ENCODE measurements at places on chromosomes 1 and 21. TPM values are rescaled to one million over a fixed set of nuclear protein-coding genes. Genes with fewer than 3 reads are reported as not detected.

Gene SAMSN1
- not detected for total RNA-seq

Gene CHRM3
- not detected for total RNA-seq

Gene PRCC
- 43.3 TPM for total RNA-seq

DNA sequence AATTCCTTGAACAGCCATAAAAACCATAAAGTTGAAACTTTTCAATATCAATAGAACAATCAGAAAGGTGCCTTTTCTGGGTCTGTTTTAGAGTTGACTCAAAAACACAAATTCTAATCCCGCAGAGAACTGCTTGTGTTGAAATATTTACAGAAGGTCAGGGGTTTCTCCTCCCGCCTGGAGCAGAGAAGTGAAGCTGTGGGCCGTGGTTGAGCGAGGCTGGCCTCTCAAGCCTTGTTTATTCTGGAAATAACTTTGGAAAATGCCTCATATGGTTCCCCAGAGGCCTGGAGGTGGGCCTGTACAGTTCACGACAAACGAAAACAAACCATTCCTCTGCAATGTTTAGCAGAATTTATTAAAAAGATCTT lies 90.8 kb upstream of the ERRFI1 start:
- DNase-seq: no peak

DNA sequence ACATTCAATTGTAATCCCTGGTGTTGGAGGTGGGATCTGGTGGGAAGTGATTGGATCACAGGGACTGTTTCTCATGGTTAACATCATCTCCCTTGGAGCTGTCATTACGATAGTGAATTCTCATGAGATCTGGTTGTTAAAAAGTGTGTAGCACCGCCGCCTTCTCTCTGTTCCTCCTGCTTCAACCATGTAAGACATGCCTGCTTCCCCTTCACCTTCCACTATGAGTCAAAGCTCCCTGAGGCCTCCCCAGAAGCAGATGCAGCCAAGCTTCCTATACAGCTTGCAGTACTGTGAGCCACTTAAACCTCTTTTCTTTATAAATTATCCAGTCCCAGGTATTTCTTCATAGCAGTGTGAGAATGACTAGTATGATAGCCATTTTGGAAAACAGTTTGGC lies 30.1 kb upstream of the TRIM62 start:
- DNase-seq: no peak

DNA sequence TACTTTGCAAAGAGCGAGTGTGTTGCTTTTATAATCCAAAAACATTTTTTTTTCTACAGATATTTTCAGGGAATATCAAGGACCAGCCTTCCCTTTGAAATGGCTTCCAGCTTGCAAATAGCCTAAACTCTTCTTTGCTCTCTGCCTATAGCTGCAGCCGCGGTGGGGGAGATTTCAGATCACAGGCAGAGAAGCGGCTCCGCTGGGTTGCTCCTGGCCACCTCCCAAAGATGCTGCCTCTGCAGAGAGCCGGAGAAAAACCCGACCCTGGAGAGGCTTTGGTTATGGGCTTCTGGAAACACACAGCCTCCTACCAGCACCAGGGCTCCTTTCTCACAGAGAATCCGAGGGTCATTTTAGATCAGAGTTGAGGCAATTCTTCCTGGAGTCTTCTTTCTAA lies 18.6 kb upstream of the PAX7 start:
- no peak for DNase-seq

DNA sequence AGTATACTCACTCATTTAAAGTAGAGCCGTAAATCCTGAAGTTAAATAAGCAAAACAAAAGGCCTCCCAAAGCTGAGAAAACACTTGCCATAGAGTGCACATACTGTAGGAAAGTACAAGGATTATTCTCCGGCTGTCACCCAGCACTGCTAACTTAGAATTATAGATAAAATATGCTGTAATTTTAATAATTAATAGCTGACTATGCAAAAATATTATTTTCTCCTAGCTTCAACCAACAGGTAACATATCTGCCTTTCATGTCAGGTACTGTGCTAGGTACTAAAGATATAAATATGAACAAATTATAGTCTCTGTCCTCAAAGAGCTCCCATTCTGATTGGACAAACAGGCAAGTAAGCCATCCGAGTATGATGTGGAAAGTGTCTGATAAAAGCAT lies 233.2 kb downstream of the FGGY start:
- no peak for DNase-seq

DNA sequence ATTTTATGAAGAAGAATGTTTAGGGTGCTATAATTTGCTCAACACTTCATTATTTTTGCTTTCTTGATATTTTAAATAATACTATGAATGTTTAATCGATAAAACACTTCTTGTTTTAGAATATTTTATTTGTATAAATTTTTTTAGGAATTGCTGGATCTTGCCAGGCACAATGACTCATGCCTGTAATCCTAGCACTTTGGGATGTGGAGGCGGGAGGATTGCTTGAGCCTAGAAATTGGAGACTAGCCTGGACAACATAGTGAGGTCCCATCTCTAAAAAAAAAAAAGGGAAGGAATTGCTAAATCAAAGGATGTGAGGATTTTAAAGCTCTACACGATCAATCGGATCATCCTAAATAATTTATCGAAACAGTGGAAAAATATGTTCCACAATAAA lies 17.6 kb downstream of the RNF11 start:
- DNase-seq: no peak

DNA sequence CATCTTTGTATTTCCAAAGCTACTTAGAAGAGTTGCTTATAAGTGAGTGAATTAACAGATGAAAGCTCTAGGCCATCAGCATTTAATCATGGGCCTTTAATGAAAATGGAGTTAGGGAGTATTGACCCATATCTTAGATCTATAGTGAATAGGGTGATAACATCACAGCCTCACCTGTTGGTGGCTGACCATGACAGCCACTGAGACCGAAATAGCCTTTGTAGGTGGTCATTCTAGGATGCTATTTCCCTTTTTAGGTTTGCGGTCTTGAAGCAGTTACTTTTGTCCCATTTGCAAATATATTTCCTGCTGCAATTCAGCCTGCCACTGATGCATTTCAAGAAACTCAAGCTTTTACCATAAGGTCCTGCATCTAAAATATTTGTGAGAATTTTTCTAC lies 410.1 kb upstream of the LYPLAL1 start:
- DNase-seq: no peak

All from foreskin keratinocyte (primary cell).